ENCODE measurements at places on chromosomes 13 and 19.

DNA sequence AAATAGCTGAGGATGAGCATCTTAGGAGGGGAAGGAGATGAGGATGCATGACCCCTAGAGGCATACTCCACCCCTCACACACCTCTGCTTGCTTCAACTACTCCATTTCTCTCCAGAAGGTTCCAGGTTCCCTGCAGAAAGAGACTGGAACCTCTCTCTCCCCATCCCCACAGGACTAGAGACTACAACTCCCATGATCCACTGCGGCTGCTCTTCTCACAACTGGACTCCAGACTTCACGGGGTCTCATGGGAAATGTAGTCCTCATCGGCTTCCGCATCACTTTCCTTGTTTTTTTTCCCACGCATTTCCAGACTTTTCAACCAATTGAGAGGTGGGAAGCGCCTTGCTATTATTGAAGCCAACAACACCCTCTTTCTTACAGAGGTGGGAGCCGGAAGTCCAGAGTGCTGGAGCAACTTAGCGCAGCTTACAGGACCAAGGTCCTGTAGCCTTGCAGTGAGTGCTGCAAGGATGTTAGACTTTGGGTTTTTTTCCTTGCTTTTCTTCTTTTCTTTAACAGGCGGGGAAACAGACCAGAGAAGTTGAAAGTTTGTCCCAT lies 13.9 kb upstream of the CACNG6 start:
- no peak for DNase-seq

- DNase-seq, result no peak
These were observed 1303.4 kb downstream of the PCDH9 start for GRCh38 chr13:65926750-65927171.

DNA sequence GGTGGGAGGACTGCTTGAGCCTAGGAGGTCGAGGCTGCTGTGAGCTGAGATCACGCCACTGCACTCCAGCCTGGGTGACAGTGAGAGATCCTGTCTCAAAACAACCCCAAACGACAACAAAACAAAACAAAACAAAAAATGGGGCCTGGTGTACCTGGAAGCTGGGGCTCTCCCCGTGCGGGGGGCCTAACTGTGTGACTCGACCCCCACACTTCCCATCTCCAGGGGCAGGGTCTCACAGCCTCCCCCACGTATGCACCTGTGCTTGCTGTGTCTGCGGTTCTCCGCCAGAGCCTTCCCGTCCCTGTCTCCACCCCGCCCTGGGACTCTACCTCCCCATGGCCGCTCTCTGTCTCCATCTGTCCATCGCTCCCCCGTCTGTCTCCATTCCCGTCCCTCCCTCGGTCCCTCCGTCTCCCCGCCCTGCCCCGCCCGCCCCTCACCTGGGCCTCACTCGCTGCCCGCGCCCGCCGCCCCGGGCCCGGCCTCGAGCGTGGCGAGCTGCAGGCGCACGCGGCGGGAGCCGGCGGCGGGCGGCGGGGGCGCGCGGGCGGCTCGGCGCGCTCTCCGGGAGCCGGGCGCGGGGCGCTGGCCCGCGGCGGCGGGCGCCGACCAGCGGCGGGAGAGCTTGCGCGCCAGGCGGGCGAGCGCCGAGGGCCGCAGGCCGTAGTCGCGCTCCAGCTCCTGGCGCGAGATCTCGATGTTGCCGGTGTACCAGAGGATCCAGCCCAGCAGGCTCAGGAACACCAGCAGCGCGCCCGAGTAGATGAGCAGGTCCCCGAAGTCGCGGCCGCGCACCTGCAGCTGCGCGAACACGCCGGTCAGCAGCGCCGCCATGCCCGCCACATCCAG lies 587 bp downstream of the TMEM238 start:
- DNase-seq, result no peak

GRCh38 chr19:3506384-3507340 lies 551 bp downstream of the FZR1 start:
- DNase-seq, result no peak

- DNase-seq, result no peak
These were observed 2.8 kb downstream of the RASA3 start for GRCh38 chr13:114129649-114130062.

DNA sequence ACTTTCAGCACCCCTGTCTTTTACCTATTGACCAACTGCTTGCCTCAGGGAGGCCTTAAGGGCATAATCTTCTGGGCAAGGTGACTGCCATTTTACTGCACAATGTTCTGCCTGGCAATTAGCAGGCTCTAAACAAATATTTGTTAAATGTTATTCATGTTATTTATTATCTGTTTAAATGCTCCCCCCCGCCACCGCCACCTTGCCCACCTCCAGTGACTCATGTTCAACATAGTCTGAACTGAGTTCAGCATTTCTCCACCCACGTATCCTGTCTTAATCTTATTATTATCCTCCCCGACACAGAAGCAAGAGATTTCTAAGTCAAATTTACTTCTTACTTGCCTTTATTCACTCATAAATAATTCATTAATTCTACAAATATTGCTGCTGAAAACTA lies 144.8 kb downstream of the LIG4 start:
- DNase-seq, result no peak

Measured in activated CD8-positive, alpha-beta memory T cell treated with anti-CD3 and anti-CD28 coated beads for 48 hours (primary cell).